ENCODE measurements at places on chromosomes 7 and 10.

- no peak for DNase-seq
Observed at GRCh38 chr10:58609532-58610150, 97.0 kb downstream of the BICC1 start.

DNA sequence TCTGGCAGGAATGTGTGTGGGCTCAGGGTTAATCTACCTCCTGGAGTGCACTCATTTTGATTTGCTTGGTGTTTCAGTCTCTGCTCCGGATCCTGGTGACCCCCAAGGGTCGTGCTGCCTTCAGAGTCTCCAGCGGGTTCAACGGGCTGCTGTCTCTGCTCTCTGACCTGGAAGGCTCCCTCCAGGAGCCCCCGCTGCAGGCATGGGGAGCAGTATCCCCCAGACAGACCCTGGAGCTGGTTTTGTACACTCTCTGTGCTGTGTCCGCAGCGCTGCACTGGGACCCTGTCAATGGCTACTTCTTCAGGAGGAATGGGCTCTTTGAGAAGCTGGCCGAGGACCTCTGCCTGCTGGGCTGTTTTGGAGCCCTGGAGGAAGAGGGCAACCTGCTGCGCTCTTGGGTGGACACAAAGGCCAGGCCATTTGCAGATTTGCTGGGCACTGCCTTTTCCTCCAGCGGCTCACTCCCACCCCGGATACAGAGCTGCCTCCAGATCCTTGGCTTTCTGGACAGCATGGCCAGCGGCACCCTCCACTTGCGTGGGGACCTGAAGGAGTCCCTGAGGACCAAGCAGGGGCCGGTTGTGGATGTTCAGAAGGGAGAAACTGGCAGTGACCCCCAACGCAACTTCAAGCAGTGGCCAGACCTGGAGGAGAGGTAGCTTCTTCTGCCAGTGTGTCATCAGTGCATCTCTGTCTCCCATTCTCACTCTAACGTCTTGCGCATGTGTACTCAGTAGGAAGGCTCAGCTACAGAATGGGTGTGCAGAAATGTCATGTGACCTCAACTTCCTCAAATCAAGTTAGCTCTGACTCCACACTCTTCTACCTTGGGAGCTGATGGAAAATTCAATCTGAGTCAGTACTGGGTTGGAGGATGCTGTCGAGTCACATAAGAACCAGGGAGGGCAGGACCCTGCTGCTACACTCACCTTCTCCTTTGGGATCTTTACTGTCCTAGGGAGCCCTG lies 58.5 kb downstream of the WDFY4 start:
- no peak for DNase-seq

GRCh38 chr10:133082685-133083421 lies 4.9 kb upstream of the ADGRA1 start:
- DNase-seq: peak; percentile 46

DNA sequence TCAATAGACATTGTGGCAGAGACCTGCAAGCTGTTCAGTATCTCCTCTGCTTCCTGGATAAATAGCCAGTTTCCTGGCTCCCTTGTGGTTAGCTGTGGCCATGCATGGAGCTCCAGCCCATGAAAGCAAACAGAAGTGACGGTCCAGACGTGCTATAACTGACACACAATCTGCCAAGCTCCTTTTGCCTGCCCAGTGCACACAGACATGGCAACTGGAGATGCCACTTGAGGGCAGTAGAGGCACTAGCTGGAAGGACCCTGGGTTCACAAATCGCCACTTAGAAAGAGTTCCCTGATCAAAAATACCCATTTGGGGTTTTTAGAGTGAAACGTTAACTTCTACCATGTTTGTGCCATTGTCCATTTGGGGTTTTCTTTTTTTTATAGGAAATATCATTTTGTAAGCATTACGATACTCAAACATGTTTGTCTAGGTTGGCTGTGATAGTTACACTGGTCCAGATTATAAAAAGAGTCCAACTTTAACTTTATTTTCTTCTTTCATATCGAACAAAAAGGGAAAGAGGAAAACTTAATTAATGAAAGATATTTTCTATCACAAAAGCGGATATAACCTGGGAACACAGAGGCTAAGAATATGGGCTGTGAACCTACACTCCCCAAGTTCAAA lies 31.3 kb downstream of the KIN start:
- DNase-seq: no peak

DNA sequence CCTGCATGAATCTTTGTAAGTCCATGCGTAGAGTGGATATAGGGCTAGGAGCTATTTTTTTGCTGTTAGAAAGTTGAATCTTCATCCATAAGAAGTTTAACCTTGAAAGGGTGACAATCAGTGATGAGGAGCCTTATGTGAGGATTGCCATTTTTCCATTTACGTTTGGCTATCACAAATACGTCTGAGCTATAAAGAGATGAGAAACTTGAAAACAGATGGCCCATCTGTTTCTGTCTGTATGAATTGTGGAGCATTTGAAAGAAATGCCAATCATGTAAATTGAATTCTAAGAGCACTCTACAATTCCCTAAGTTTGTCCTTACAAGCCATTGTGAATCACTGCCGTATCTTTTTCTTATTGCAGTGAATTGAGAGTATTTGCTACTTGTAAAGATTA lies 169.8 kb upstream of the TEX47 start:
- no peak for DNase-seq

GRCh38 chr7:78955329-78955728 lies 498.1 kb downstream of the MAGI2 start:
- no peak for DNase-seq

DNA sequence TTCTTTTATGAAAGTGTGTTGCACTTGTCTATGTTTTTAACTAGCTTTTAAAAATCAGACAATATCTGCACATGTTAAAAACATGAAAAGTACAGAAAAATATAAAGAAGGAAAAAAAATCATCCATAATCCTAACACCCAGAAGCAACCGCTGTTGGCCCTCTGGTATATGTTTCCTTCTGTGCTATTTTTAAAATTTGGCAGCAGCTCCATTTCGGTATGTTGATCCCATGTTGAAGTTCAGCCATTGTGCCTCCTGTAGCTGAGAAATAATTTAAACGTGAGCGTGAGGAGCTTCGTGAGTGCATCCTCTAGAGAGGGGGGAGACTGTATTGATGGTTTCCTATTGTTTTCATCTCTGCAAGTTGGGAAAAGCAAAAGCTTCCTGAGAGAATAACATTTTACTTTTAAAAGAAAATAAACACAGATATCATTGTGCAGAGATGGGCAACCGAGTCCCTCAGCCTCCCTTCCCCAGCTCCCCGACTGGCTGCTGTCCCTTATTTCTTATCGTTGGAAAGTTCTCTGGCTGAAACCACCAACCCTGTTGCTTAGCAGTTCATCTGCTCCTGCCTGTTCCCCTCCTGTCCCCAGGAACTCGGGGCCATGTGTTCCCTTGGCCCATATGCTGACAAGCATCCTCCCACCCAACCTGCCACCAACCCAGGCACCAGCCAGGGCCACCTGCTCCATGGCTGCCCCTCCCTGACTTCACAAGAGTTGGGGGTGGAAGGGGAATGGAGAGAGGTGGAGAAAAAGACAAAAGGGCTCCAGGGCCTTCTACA lies 499.1 kb upstream of the PODXL start:
- DNase-seq: no peak

GRCh38 chr7:70587739-70588138 lies 544.2 kb upstream of the GALNT17 start:
- DNase-seq: no peak

- no peak for DNase-seq
Observed at GRCh38 chr7:96901822-96902445, 103.4 kb upstream of the DLX6 start.

- no peak for DNase-seq
Observed at GRCh38 chr10:77746047-77746707, 108.6 kb upstream of the KCNMA1 start.

GRCh38 chr10:78010278-78010677 lies 19.0 kb downstream of the POLR3A start:
- DNase-seq: no peak

DNA sequence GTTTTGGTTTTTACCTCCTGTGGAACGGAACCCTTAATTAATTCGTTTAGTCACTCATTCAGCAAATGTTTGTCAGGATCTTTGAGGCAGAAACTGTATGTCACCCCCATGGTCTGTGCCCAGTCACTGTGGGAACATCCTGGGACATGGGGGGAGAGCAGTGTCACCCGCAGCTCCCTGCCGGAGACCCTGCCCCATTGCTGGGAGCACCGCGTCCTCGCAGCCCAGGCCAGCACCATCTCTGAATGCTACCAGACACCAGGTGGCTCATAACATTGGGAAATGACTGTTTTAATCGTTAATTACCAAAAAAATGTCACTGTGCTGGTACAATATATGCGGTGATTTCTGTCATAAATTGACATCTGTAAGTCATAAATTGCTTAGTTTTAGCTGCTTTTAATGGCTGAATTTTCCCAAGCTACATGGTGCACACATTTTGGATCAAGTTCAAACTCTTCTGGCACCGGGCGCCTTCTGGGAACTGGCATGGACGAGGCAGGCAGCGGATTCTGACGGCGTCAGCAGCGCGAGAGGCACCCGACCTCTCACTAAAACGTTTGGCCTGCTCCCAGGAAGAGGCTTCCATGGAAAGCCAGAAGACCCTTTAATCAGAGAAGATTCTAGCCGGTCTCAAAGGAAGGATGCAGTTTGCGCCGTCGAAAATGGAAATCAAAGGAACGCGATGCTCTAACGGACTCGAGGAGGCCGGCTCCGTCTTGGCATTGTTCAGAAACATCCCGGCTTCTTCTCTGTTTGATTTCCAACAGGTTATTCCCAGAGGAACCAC lies 184.2 kb downstream of the ADARB2 start:
- DNase-seq: no peak

- no peak for DNase-seq
Observed at GRCh38 chr7:155897758-155898386, 85.6 kb upstream of the SHH start.

DNA sequence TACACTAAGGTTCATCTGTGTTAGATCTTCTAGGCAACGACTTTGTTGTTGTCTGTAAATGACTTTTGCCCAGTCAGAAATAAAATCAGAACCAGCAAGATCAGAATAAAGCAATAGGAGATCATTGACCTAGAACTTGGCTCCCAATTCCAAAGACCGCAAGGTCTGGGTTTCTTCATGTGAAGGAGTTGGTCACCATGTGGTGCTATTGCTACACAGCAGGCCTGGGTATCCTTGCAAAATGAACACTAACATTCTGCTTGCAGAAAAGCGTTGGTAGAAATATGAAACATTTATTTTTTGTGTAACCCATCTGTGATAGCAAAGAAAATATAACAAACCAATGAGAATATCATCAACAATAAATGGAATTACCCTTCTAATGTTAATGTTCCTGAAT lies 831.0 kb downstream of the NXPH1 start:
- DNase-seq: no peak

DNA sequence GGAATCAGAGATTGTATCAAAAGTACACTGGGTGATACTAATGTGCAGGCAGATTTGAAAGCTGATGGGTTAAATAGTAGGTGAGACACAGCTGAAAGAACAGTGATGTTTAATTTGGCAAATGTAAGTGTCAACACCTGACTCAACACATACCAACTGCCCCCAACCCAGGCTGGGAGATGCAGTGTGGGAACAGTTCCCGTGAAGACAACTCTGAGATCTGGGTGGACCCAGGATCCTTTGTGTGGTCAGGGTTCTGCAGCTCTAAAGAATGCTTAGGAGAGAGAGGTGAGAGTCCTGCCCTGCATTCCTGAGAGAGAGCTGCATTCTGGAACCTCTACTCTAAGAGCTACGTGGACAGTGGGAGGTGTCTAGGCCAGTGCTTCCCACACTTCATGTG lies 479.7 kb downstream of the RPS24 start:
- DNase-seq: no peak

DNA sequence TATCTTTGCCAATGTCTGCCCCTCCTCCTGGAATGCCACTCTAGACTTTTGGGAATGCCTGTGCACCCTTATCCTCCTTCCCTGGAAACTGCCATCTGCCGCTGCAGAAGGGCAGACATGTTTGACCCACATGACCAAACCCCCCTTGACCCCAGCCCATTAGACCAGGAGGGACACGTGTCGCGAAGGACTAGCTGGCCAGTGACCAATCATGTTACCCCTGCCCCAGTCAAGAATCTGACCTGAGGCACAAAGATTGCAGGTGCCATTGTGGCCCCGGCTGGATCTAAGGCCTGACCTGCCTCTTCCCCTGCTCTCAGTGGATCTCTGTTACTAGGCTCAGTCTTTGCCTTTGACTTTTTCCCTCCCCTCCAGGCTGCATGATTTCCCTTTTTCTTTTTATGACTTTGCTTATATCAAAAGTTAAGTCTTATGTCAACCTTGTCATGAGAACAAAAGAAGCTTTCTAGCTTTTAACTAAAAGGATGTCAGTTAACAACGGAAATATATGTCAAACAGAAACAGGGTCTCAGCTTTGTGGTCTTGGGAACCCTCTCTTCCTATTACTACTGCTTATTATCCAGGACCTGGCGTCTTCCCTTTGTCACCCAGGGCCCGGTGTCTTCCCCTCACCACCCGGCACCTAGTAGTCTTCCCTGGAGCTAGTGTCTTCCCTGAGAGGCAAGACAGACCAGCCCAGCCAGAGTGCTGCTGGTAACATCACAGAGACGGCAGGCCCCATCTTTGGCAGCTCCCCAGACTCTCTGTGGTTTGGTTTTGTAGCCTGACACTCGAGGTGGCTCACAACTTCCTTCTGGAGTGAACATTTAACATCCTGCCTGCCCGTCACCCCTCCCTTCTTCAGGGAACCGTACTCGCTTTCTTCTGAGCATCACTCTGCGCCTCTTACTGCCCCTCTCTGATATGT lies 24.4 kb upstream of the PPIF start:
- DNase-seq: no peak

DNA sequence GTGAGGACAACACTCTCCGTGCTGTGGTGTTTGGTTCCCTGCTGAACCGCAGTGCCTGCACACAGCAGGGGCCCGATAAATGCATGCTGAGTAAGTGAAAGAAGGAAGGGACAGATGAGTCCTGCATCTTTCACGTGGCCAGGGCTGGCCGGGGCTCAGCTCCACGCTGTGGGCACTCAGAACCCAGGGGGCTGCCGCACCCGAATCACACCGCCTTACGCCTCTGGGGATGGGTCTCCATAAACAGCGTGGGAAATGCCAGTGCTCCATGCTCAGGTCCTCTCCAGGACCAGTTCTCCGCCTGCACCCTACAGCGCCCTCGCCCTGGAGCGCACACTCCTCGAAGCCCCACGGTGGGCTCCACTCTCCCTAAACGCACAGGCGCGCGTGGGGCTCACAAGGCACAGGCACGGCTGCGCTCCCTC lies 38.1 kb downstream of the RASGEF1A start:
- no peak for DNase-seq

DNA sequence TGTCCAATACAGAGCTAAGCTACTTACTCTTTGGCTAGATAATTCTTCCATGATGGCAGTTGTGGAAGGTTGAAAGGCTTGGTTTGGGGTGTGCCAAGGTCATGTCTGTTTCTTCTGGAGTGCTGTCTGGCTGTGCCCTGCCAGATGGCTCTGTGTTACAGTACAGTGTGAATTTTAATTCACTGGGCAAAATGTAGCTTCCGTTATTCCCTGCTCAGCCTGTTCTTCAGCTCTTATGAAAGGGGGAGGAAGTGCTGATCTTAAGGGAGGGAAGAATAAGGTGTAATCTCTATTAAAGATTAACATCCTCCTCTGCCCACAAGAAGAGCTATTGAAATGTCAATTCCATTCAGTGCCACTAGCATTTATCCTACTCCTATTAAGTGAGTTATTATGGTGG lies 52.2 kb downstream of the SND1 start:
- no peak for DNase-seq

GRCh38 chr7:69309601-69310000 lies 288.7 kb upstream of the AUTS2 start:
- no peak for DNase-seq
